Urinary bladder (tissue), 4 donors: ENCODE measurements at places on chromosomes 1 and 21.

- DNase-seq: no peak
Observed at GRCh38 chr1:206563367-206564207, 48.7 kb downstream of the EIF2D start.

GRCh38 chr1:178337091-178337706 is 159.6 kb downstream of the CLEC20A start:
- no peak for DNase-seq

DNA sequence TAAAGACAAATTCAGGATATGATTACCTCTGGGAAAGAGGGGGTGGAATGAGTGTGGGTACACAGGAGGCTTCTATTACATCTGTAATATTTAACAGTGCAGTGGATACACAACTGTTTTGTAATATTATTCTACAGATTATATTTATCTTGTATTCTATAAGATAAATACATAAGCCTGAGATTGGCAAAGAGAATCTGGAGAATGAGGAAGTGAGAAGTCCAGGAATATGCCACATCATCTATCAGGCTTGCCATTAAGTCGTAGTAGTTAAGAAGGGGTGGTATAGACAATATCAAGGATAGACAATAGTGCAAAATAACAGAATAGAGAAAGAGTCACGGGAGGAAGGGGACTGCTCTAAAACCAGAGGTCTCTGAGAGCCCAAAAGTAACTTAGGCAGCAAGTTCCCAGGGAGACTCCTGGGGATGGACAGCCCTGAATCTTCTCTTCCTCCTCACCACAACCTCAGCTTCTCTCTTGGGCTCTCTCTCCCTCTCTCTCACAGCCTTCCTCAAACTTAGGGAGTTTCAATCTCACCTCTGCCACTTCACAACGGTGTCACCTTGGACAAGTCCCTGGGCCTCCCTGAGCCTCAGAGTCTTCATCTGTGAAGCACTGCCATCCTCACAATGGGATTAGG is 14.0 kb upstream of the PTAFR start:
- no peak for DNase-seq

GRCh38 chr1:54350360-54350759 is 55.8 kb downstream of the SSBP3 start:
- DNase-seq: no peak

GRCh38 chr1:168280296-168280927 is at the start of gene TBX19:
TBX19 (plus strand) TSS chr1:168280877; CDS start chr1:168281091, 214 bp downstream.
- DNase-seq: no peak
